HCT116 (cell line): ENCODE measurements at places on chromosomes 12 and 14.

DNA sequence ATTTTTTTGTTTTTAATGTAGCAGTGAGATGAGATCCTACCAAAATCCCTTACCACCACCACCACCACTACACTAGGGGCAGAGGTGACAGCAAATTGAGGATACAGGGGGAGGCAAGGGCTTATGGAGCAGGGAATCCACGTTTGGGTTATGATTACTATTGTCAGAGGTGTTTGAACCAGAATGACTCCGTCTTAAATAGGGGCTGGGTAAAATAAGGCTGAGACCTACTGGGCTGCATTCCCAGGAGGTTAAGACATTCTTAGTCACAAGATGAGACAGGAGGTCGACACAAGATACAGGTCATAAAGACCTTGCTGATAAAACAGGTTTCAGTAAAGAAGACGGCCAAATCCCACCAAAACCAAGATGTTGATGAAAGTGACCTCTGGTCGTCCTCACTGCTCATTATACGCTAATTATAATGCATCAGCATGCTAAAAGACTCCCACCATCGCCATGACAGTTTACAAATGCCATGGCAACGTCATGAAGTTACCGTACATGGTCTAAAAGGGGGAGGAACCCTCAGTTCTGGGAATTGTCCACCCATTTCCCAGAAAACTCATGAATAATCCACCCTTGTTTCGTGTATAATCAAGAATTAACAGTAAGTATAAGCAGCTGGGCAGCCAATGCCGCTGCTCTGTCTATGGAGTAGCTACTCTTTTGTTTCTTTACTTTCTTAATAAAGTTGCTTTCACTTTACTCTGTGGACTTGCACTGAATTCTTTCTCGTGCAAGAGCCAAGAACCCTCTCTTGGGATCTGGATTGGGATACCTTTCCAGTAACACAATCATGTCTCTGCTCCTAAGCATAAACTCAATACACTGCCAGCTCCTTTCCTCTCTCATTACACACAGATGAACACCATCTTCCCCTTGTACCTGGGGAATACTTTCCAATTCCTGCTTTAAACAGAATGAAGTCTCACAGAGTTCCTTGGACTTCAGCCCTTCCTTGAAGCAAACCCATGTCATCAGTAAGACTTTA is 16.7 kb upstream of the CRY1 start:
- DNase-seq = no peak

DNA sequence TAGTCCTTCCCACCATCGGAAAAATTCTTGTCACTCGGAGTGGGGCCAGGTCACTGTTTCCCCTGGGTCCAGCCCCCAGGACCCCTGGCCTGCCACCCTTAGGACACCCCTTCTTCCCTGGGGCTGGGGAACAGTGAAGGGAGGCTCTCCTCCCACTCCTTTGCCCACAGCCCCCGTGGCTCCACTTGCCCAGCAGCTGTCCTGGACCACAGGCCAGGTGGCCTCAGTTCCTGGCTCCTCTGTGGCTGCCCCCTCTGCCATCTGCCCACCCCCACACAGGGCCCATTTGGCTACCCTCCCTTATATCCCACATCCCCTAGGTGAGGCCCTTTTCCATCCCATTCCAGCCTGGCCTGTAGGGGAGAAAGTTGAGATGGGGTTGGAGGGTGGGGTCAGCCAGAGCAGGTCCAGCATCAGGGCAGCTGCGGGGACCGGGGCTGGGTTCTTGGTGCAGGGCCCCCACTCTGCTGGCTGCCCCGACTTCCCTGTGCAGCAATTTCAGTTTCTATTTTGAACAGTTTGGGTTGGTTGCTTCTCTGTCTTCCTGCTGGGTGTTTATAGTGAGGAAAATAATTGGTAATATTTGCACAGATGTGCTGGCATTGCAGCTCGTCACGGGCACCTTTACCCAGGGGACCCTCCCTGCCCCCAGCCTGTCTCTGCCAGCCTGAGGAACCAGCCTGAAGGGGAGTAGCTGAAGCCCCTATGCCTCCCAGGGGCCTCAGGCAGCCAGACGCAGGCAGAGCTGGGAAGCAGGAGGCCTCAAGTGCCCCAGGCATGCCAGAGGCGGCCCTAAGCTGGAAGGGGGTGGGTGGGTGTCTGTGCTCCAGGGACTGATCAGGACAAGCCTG is 23.4 kb downstream of the SYNDIG1L start:
- DNase-seq = no peak

DNA sequence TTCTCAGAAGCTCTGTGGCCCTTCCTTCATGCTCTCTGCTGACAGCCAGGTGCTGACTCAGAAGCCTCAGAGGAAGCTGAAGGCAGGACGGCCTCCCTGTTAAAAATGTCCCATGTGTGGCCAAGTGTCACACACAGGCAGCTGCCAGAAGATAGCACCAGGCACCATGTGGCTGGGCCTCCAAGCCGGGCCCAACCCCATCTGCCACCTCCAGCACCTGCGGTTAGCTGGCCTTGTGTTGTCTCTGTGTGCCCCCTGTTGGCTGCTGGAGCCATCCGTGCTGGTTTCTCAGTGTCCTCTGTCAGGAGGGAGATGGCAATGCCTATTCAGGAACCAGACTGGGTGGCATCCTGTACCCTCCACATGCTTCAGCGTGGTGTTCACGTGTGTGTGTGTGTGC is 63.2 kb downstream of the TSPAN11 start:
- DNase-seq = no peak

- no peak for DNase-seq
These were observed 241.4 kb downstream of the ADAMTS20 start for GRCh38 chr12:43310596-43310995.

DNA sequence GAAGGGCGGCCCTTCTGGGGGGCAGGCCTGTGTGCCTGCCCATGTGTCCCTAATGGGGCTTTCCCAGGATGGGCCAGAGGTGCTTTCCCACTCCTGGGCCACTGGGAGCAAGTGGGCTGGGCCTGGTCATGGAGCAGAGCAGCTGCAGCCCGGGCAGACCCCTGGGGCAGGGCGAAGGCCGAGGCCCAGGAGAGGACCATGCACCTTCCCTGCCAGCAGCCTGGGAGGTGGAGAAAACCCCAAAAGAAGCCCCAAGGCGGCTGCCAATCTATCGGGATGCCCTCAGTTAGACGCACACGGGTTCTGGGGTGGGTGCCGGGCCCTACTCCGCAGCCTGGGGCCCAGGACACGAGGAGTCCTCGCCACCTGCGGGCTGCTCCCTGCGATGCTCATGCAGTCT is 16.1 kb upstream of the CRIP2 start:
- no peak for DNase-seq

GRCh38 chr12:43109631-43110345 is 442.2 kb downstream of the ADAMTS20 start:
- no peak for DNase-seq

DNA sequence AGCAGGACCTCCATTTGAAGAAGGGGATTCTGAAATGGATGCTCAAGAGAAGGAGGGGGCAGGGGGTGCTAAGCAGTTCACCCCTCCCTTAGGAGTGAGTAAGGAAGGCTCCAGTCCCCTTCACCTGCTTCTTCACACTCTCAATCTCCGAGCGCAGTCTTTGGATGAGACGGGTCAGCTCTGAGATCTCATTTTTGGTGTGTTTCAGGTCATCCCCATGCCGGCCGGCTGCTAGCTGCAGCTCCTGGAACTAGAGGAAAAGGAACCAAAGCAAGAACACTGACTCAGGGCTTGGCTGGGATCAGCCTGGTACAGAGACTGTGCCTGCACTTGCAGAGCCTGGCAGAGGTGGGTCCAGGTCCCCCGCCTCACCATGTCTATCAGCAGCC is 7.3 kb downstream of the KRT73 start:
- DNase-seq = no peak
